ENCODE measurements at places on chromosomes 1 and 21. TPM values are rescaled to one million over a fixed set of nuclear protein-coding genes. Genes with fewer than 3 reads are reported as not detected.

- no peak for DNase-seq
- H3K27ac ChIP-seq = no peak overlapping the region
- peaks cover 3% of the 10 kb centered on the region for H3K4me1 ChIP-seq
- no peak overlapping the region for H3K4me3 ChIP-seq
- H3K36me3 ChIP-seq = peaks cover 3% of the 10 kb centered on the region
Observed at GRCh38 chr1:8127171-8127641, 101.1 kb upstream of the ERRFI1 start.

SYT14 gene
- not detected for total RNA-seq

DNA sequence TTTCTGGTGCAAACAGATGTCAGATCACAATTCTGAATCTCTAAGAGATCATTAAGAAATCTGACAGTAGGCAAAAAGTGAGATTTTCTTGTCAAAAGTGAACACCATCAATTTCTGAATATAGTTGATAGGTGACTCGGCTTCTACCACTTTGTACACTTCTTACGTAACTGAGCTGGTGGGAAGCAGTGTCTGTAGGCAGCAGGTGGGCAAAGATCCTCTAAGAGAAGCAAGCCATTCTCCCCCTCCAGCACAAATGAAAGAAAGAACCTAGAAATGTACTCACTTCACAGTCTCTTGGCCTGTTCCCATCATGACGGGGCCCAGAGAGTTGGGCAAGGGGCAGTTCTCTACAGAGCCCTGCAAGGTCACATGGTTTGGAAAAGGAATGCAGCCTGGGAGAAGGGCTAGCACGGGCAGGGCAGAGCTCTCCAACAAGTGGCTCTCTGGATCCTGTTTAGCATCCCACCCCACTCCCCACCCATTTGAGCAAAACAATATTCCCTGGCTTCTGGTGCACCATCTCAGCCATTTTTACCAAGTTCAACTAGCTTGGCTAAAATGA is 412.6 kb downstream of the LTN1 start:
- H3K36me3 ChIP-seq = peaks cover 10% of the 10 kb centered on the region
- H3K4me3 ChIP-seq = no peak overlapping the region
- no peak for DNase-seq
- H3K27me3 ChIP-seq = no peaks in the 10 kb centered on the region

KRTAP7-1 gene
- total RNA-seq = not detected

DNA sequence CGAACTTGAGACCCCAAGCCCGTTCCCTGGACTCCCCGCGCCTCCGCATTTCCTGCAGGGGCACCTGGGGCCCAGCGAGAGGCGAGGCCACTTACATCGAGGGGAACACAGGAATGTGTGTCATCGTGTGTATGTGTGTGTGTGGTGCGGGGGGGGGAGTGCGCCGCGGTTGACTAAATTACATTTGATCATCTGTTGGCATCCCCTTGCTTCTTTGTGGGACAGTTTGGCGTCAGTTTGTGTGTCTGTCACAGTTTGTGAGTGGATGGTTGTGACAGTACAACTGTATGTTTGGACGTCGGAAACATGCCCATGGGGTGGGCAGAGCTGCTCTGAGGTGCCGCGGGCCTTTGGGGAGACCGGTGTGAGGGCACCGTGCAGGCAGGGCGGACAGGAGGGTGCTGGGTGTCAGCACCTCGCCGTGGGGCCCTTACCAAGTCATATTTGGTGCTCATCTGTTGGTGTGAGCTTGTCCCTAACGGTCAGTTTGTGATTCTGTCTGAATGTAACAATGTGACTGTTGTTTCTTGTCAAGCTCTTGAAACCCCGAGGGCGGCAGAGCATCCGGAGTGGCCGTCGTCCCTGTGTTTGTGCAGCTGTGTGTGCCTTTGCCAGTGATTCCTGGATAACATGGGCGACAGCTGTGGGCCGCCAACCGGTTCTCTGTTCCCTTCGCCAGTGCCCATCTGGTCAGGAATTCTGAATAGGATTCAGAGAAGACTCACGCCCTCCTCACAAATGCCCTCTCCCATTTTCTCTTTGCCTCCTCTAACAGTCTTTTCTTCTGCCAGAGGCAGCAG is 899 bp downstream of the OPRD1 start:
- peaks cover 52% of the 10 kb centered on the region for H3K27me3 ChIP-seq
- no peak overlapping the region for H3K27ac ChIP-seq
- no peak for DNase-seq
- no peaks in the 10 kb centered on the region for H3K36me3 ChIP-seq
- H3K4me3 ChIP-seq = no peak overlapping the region

DNA sequence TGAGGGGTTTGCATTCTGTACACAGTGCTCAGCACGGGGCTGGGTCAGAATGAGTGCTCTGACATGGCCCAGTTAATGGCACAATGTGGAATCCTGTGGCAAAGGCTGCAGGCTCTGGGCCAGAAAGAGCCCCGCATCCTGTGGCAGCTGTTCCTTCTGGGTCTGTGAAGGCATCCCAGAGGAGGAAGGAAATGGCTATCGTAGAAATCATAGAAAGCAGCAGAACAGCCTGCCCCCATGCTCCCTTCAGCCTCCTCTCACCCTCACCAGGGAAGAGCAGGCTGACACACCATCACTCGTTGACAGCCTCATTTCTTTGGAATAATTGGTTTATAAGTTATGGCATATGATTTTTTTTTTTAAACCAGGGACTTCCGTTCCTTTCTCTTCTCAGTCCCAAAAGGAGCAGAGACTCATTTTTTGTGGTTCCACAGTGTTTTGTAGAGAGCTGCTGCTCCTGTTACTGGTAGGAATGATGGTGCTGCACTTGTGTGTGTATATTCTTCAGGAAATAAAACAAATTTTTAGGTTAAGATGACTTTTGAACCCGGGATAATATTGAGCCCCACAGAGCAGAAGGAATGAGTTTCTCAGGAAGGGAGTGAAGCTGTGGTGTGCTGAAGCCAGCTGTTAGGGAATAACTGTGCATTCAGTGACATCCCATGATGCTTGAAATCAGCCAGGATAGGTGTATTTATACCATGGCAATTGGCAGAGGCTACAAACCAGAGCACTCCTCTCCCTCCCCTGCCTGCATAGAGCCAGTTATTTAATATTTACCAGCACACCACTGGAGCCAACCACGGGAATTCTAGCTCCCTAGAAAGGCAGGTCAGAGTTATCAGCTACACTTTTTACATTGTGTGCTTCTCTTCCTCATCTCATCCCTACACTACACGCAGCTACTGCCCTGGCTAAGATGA is 32.0 kb downstream of the PLXNA2 start:
- no peak overlapping the region for H3K4me3 ChIP-seq
- peaks cover 26% of the 10 kb centered on the region for H3K27me3 ChIP-seq
- no peak for DNase-seq
- no peak overlapping the region for H3K27ac ChIP-seq
- no peaks in the 10 kb centered on the region for H3K4me1 ChIP-seq

DNA sequence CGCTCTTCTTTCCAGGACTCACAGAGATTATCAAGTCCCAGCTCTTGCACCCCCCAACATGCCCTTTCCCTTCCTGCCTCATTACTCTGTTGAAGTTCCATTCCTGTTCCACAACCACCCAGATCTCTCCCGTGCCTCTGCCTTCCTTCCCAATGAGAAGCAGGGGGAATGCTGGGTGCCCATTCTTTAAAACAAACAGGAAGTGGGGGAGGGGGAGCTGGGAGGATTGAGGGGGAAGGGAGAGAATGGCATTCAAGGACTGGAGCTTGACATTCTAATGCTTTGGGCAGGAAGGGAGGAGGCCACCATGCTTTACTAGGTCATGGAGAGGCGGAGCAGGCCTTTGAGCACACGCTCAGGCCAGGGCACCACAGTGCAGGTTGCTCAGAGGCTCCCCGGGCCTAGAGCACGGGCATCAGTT is 150.3 kb upstream of the IRF2BP2 start:
- DNase-seq = no peak
- H3K27me3 ChIP-seq = peaks cover 6% of the 10 kb centered on the region
- no peaks in the 10 kb centered on the region for H3K36me3 ChIP-seq
- peaks cover 46% of the 10 kb centered on the region for H3K4me1 ChIP-seq
- no peak overlapping the region for H3K4me3 ChIP-seq

S100A7A gene
- total RNA-seq = not detected

DNA sequence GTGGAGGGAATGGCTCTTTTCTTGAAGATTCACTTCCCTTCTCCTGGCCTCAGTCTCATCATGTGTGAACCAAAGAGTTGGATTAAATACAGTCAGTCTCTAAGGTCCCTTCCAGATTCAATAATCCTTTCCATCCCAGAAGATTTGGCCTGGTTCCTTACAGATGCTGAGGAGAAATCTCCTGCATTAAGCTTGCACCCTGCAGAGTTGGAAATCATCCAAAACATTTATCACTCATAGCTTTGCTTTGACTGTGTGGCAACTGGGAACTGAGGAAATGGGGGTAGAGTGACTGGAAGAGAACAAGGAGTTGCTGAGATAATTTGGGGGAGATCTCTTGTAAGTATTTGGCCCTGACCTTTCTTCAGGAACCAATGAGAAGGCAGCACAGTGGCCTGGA is 220.5 kb upstream of the SGIP1 start:
- no peak for DNase-seq
- no peak overlapping the region for H3K27ac ChIP-seq
- peaks cover 11% of the 10 kb centered on the region for H3K4me1 ChIP-seq
- H3K36me3 ChIP-seq = no peaks in the 10 kb centered on the region
- H3K4me3 ChIP-seq = no peak overlapping the region

GRCh38 chr1:16145662-16146278 is 10.1 kb downstream of the EPHA2 start:
- DNase-seq = no peak
- peaks cover 4% of the 10 kb centered on the region for H3K4me1 ChIP-seq
- H3K27me3 ChIP-seq = peaks cover 6% of the 10 kb centered on the region

ATP6V1G3 gene
- total RNA-seq = not detected

DNA sequence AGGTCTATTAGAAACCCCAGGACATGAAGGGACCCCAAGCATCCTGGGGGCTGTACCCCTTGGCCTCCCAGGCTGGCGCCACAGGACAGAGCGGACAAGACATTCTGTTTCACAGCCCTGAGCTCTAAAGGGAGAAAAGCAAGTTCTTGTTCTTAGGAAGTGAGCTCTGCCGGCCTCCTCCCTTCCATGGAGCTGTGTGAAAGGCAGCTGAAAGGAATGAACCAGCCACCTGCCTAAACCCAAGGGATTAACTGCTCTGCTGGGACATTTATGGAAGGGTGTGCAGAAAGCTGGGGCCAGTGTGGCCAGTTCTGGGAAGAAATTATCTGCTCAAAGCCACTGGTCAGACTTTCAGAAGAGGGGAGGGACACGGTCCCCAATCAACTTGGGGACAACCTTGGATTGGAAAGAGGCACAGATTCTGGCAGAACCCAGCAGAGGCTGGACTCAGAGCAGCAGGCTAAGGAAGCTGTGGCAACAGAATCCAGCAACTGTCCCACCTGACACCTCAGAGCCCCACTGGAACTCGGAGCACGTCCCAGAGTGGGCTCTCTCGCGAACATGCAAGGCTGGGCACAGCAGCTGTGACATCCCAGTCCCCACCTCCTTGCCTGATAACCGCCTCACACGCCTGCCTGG is 2.1 kb downstream of the KLHL21 start:
- no peaks in the 10 kb centered on the region for H3K27me3 ChIP-seq
- peaks cover 37% of the 10 kb centered on the region for H3K36me3 ChIP-seq
- peak overlapping the region; percentile 89 for H3K27ac ChIP-seq
- H3K4me3 ChIP-seq = peak overlapping the region; percentile 95
- no peak for DNase-seq
- H3K4me1 ChIP-seq = peaks cover 30% of the 10 kb centered on the region

DNA sequence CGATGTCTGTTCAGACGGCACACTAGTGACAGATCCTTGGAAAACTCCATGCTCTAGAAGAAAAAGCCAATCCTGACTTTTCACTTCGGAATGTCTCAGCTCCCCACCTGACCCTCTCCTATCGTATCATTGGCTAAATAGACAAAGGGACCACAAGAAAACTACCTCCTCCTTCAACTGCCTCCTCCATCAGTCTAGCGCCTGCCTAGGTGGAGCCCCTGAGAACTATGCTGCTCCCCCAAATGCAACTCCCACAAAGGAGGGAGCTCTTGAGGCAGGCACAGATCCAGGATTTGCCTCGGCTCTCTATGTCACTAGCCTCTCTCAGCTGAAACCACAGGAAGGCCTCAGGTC is 148.4 kb downstream of the TOMM20 start:
- H3K27ac ChIP-seq = peak overlapping the region; percentile 98
- H3K27me3 ChIP-seq = no peaks in the 10 kb centered on the region
- peaks cover 12% of the 10 kb centered on the region for H3K36me3 ChIP-seq

DNA sequence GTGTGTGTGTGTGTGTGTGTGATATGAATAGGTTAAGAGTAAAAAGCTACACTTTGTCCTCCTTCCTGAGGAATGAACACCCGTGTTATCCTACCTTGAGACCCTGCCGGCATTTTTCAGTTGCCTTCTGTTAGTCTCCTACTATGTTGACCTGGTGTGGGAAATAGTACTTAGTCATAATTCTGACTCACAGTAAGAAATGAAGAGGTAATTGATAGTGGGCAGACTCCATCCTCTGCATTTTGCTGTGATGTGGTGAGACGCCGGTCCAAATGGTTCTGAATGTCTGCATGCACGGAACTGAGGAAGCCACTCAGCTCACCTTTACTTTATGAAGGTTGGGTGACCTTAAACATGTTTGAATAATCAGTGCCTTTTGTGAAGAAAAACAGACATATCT is 12.6 kb downstream of the CD101 start:
- H3K27ac ChIP-seq = no peak overlapping the region
- H3K36me3 ChIP-seq = no peaks in the 10 kb centered on the region
- no peak for DNase-seq
- H3K4me3 ChIP-seq = peak overlapping the region; percentile 1
- H3K27me3 ChIP-seq = no peaks in the 10 kb centered on the region

GPR52 gene
- 3.0 TPM for total RNA-seq

B3GALT2 gene
- 0.05 TPM for total RNA-seq

DNA sequence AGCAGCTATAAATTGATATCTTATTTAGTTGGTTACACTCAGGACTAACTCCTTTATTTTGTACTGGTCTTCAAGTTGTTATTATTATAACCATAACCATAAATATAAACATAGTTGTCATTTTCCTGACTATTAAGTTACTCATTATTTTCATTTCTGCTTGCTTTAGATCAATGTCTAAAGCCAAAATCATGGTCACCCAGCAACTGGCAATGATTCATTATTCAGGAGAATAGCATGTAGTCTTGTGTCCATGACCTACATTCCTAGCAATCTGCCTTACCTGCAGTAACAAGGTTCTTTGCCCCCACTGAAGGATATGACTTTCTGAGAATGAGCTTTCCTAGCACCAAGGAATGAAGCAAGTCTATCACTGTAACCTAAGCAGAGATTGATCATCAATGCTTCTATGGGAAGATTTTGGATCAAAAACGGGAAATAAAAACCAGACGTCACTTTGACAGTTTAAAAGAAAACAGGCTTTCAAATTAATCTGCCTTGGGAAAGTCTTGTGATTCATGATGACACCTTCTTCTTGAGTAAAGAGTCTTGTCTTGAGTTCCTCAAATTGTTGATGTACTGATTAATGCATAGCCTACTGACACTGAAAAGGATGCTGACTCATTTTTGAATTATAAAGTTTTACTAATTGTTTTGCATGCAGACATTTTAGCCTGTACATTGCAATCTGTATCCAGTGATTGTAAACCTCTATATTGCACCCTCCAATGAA is 203.3 kb upstream of the IVNS1ABP start:
- H3K4me1 ChIP-seq = peaks cover 2% of the 10 kb centered on the region
- no peak for DNase-seq
- H3K36me3 ChIP-seq = peaks cover 17% of the 10 kb centered on the region
- no peak overlapping the region for H3K27ac ChIP-seq
- H3K4me3 ChIP-seq = no peak overlapping the region
- H3K27me3 ChIP-seq = no peaks in the 10 kb centered on the region
